Activated CD4-positive, alpha-beta T cell treated with anti-CD3 and anti-CD28 coated beads, Interleukin-2, Interleukin-6, amounts not matched to agents 100 ng/mL and 50 ng/mL, durations not matched to agents 16 hours and 8 hours (primary cell): ENCODE measurements at places on chromosomes 11 and 22.
A peak's percentile ranks its signal among the peaks of the same experiment; 100 is the strongest.

GRCh38 chr11:82874646-82875523, 25.3 kb downstream of the PRCP start:
- DNase-seq: no peak

- no peak for DNase-seq
These were observed 11.8 kb downstream of the SWAP70 start for GRCh38 chr11:9675691-9676090.

DNA sequence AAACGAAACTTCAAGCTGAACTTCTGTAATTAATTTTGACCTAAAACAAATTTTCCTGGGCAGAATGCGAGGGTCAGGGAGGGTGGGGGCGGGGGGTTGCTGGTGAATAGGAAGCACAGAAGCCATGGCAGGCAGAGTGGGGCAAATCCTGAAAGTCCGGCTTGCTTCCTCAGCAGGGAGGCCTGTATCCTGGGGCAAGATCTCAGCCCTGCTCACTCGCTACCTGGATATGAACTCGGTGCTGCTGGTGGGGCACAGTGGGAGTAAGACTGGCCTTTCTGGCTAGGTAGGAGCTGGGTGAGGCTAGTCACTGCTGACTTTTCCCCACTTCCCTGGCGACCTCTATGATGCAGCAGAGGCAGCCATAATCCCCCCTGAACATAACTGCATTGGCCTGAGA, 168.9 kb upstream of the CHORDC1 start:
- no peak for DNase-seq

GRCh38 chr11:114078423-114078822, 18.9 kb downstream of the ZBTB16 start:
- no peak for DNase-seq

GRCh38 chr11:9562716-9563115, 10.8 kb upstream of the WEE1 start:
- DNase-seq: peak; percentile 70

DNA sequence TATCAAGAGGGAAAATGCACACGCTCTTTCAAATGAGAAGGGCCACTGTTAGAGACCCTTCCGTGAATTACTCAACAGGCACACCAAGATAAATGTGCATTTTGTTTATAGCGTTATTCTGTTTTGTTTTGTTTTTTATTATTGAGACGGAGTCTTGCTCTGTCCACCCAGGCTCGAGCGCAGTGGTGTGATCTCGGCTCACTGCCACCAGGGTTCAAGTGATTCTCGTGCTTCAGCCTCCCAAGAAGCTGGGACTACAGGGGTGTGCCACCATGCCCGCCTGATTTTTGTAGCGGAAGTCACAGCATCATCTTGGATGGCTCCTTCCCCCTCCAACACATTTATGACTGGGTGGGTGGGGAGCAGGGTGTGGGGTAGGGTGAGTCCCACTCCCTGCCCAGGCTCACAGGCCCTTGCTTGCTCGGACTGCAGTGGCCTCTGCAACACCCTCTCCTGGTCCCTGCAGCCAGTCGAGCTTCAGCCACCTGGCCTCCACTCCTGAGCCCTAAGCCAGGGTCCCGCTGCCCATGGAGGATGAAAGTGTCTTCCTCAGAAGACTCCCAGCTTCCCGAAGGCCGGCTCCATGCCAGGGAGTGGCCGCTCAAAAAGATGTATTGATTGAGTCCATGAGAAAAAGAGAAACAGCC, 68.0 kb downstream of the RTL6 start:
- no peak for DNase-seq

DNA sequence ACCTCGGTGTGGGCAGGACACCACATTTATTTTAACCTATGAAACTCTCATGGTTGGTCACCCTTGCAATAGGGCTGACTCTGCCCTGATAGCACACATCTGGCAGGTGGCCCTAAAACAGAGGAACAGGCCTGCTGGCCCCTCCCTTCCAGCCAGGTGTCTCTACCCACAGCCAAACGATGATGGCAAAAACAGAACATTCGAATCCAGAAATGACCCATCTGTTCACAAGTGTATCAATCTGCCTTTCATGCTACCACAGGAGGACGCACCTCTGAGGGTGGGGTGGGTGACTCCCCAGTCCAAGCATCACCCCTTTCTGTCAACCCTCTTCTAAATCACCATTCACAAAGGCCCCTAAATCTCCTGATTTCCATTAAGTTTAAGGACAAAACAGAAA, 118.1 kb downstream of the ETS1 start:
- DNase-seq: peak; percentile 69

DNA sequence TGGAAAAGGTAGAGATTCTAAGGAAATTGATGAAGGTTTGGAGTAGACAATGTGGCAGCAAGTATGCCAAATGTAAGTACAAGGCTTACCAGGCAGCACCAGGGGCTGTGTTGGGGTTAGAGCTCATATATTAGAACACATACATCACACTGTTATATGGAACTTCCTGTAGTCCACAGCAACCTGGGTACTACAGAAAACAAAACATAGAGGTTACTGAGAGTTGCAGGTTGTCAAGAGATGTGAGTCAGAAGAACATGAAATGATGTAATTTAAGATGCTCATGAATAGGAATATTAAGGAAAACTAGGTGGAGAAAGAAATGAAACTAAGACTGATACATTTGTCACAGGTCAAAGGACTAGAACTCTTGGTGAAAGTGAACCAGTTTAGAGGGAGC, 22.0 kb downstream of the FAT3 start:
- DNase-seq: no peak

DNA sequence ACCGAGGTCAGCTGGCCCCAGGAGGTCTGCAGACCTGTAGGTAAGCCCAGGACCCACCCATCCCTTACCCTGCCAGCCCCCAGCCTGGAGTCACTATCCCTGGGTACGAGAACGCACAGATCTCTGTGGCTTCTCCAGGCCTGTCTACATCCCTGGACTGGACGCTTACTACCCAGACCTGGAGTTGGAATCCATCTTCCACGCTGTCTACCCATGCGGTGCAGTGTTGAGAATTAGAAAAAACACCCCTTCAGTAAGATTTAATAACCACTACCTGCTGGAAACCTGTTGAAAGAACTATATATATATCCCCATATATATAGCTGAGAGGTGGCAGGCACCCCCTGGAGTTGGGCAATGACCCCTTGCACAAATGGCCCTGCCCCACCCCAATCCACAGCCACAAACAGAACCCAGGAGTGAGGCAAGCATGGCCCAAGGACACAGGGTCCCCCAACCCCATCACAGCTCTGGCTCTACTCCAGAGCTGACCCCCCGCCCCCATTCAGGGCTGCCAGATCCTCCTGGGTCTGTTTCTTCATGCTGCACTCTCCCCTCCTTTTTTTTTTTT, 17.7 kb upstream of the RGL4 start:
- DNase-seq: no peak

DNA sequence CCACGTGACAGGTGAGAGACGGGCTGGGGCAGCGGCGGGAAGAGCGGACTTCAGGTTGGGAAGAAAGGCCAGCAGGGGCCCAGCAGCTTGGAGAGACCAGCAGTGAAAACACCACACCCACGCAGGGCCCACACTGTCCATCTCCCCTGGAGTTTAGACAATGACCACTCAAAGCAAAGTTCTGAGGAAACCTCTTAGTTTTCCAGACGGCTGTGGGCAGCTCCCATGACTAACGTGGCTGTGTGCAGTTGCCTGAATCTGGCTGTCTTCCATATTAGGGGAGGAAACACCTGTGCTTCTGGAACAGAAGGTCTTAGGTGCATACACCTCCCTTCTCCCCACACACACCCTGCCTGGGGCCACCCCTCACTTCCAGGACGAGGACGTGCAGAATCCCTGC, 70.6 kb upstream of the TTLL12 start:
- no peak for DNase-seq

DNA sequence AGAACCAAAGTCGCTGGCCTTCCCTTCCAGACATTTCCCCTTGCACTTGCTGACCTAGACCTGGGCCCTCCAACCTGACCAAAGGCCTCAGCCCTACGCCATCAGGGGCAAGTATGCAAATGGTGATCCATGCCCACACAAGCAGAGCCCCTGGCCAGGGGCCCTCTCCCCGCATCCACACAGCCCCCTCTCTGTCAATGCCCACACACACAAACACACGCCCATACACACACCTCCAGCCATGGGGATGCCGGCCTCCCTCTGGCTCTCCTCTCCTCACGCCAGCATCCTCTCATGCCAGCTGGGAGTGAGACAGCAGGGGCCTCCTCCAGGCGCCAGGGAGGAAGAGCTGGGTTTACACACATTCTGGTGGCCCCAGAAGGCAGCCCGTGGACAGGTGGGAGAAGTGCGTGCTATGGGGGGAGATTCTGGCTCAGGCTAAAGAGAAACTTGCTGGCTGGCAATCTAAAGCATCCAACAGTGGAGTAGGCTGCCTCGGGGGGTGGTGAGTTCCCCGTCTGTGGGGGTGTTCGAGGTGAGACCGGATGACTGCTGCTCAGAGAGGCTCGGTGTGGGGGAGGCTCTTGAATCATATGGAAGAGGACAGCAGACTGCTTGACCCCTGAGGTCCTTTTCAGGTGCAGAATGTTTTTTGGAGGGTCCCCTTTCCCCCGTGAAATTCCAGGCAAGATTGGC, 4.8 kb downstream of the NRXN2 start:
- DNase-seq: no peak

- peak; percentile 11 for DNase-seq
These were observed 74.5 kb upstream of the ARFGAP3 start for GRCh38 chr22:42931421-42932196.

DNA sequence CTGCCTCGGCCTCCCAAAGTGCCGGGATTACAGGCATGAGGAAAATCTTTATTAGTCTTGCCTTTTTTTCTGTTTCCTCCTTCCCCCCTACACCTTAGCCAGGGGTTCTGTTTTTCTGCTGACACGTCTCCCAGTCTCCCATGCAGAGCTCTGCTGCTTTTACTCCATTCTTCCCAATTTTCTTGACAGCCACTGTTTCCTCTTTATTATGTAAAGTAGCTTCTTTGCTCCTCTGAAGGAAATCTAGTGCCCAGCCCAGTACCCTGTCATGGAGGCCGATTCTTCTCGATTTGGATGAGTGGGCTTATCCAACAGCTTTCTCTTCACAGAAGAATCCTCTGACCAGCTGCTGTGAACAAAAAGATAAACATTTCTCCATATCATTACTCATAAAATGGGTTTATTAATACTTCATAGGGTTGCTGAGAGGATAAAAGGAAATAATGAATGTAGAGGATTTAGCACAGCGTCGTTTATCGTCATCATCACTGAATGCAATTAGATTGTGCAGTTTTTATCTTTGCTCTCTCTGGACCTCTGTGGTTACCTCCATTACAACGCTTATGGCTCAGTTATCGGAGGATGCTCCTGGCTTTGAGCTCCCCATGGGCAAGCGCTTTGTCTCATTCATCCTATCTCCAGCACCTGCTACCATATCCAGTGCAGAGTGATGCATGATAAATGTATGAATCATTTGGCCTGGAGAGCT, 375.6 kb upstream of the C11orf87 start:
- DNase-seq: no peak

DNA sequence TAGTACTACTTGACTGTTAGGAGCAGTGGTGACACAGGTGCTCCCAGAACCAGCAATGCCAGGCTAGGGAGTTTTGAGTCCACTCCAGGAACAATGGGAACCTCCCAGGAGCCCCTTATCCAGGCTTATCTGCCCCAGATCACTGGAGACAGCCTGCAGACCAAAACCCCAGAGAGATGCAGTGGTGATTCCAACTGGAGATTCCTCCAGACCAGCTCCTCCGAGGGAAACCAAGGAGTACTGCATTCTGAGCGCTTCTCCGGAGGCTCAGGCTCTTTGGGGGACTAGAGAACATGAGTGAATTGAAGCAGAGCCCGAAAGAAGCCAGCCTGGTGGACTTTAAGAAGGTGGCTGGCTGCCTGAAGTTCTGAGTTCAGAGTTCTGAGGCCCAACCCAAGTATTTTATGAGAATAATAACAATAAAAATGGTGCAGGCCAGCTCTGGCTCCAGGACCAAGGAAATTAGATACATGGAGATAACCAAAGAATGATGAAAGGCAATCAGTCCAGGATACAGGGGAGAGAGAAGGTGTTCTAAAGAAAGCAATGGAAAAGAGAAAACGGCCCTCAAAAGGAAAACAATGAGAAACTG, 1.3 kb upstream of the TMEM25 start:
- no peak for DNase-seq

- no peak for DNase-seq
These were observed 44.4 kb upstream of the CARD18 start for GRCh38 chr11:105183987-105184386.

DNA sequence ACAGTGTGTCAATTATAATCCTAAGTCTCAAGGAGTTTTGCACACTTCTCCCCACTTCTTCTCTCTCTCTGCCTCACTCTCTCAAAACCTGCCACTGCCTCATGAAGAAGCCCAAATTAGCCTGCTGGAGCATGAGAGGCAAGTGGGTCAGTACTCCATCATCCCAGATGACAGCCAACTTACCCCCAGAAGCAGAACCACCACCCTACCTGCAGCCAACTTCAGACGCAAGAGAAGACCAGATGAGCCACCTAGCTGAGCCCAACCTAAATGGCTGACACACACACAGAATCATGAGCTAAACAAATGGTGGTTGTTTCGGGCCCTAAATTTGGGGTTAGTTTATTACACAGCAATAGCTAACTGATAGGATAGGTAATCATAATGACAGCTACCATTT, 61.2 kb downstream of the CD82 start:
- no peak for DNase-seq

- DNase-seq: no peak
These were observed 2.1 kb upstream of the SMIM38 start for GRCh38 chr11:69153661-69154060.

DNA sequence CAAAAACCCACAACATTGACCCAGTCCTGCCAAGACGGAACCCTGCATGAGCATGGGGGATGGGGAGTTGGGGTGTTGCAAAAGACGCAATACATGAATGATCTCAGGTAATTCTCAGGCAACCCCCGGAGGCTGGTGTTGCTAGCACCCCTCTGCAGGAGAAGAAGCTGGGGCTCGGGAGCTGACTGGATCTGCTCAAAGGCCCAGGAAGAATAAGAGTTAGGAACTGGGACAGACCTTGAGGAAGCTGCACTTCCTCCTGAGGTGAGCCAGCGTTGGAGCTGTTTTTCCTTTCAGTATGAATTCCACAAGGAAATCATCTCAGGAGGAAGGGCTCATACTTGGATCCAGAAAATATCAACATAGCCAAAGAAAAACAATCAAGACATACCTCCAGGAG, at the start of gene KRTAP5-9:
Gene KRTAP5-9, plus strand, starts transcription at position 301 of the 400 bp plus-strand sequence. CDS start 238 bp downstream, outside the sequence.
- no peak for DNase-seq

GRCh38 chr11:88292171-88292843, 45.2 kb downstream of the CTSC start:
- no peak for DNase-seq

DNA sequence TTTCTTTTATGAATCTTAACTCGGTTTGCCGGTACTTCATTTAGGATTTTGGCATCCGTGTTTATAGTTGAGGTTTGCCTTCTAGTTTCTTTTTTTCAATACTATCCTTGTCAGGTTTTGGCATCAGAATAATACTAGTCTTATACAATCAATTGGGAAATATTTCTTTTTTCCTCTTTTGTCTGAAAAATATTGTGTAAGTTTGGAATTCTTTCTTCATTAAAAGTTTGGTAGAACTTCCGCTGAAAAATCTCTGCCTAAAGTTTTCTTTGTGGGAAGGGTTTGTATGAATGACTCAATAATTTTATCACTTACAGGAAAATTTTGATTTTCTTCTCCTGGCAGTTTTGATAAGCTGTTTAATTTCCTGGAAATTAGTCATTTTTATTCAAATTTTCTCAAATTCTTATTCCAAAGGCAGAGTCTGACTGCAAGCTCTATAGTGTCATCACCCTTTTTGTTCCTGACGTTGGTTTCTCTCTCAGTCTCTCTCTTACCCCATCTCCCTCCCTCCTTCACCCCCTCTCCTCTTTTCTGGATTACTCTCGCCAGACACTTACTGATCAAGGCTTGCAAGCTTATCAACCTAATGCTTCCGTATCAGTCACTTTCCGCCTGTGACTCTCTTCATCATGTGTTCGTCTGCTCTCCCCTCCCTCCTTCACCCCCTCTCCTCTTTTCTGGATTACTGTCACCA, 555.7 kb downstream of the TBC1D22A start:
- DNase-seq: no peak
